ENCODE measurements at places on chromosomes 2 and 18.

- DNase-seq: no peak
These were observed 76.8 kb downstream of the POLR1A start for GRCh38 chr2:86028766-86029381.

DNA sequence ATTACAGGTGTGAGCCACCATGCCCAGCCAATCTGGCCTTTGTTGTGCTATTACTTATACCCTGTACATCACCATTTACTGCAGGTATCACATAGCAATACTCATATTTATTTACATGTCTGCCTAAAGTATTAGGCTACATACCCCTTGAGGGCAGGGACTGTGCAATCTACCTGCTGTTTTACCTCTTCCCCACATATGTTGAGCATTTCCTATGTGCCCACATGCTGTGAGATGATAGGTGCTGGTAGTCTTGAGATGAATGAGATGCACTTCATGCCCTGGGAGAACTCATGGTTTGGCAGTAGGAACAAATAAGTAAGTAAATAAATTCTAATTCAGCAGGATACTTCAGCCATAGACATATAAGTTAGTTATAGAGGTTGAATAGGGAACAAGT is 59.2 kb downstream of the TTC39C start:
- DNase-seq: no peak

DNA sequence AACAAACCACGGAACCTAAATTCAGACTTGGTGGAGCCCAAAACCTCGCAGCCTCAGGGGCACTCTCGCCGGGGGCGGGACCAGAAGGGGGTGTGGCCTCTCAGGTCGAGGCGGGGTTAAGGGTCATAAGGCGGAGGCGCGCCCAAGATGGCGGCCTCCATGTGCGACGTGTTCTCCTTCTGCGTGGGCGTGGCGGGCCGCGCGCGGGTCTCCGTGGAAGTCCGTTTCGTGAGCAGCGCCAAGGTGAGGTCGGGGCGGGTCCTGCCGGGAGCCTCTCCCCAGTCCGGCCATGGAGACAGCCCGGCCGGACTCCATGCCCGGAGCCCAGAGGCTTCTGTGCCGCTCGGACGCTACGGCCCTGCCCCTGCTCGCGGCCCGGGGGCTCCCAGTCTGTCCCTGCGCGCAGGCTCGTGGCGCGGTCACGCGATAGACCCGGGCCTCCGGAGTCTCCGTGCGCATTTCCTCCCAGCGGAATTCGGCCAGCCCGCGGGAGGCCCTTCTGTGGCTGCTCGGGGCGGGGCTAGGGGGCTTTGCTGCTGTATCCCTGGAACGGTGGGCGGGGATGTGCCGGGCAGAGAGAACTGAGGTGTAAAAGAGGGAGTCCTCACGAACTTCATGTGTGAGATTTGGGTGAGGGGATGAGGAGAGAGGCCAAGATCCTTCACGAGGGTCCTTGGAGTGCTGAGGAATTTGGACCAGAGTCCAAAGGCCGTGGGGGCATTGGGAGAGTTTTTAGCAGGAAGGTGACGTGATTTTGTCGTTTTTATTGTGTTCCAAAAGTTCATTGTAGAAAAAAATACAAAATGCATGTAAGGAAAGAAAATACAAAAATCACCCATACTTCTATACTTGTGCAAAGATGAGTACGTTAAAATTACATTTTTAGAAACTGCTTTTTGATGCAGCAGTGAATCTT is at the start of gene SMYD5:
Gene SMYD5 (plus strand): TSS at position 126 of the 916 bp plus-strand sequence. CDS start 22 bp downstream, at position 148.
- DNase-seq: peak; percentile 17

- no peak for DNase-seq
These were observed 32.6 kb downstream of the MYL12B start for GRCh38 chr18:3294435-3295080.

DNA sequence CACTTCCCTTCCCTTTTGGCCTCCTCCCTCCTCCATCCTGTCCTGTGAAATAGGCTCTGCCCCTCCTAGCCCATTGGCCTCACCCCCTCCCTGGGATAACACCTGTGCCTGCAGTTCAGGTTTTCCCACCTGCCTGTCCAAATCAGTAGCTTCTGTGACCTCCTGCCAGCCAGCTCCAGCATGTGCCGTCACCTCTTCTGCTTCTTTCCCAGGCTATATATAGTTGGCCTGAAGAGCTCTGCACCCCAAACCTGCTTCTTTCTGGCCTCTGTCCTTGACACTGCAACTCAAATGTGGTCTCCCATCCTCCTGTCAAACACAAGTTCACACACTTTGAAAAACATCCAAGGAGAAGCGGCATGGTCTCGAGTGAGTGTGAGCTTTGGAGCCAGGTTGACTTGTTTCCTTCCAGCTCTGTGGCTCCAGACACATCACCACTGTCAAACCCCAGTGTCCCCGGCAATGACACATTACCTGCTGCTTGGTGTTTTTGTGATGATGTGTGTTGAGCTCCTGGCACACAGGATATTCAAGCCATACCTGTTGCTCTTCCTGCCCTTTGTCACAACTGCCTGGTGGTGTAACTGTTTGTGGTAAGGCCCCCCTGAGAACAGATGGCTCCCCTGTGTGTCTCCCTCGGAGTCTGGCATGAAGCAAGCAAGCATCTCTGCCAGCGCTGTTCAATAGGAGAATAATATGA is 143.6 kb upstream of the DAPL1 start:
- DNase-seq: no peak
